Ovary (tissue), 10 donors: ENCODE measurements at places on chromosomes 12 and 14. TPM values are rescaled to one million over a fixed set of nuclear protein-coding genes. Genes with fewer than 3 reads are reported as not detected.

CBLN3 gene
- polyA plus RNA-seq, result 5.8 TPM

PWP1 gene
- 52.7 TPM for polyA plus RNA-seq

MIPOL1 gene
- 5.0 TPM for polyA plus RNA-seq

SIX1 gene
- 0.92 TPM for polyA plus RNA-seq

LBHD2 gene
- not detected for polyA plus RNA-seq

APOF gene
- polyA plus RNA-seq, result not detected

SCN8A gene
- polyA plus RNA-seq, result 0.43 TPM

GPR65 gene
- 2.2 TPM for polyA plus RNA-seq

KRT77 gene
- polyA plus RNA-seq, result not detected

MSI1 gene
- polyA plus RNA-seq, result 0.92 TPM

MORN3 gene
- polyA plus RNA-seq, result 0.65 TPM

- DNase-seq, result no peak
- no peak overlapping the region for H3K4me3 ChIP-seq
- no peak overlapping the region for H3K27ac ChIP-seq
- no peaks in the 10 kb centered on the region for H3K4me1 ChIP-seq
- H3K36me3 ChIP-seq, result no peaks in the 10 kb centered on the region
Observed at GRCh38 chr12:127607146-127607725, 659.7 kb upstream of the TMEM132C start.

GRCh38 chr12:59675461-59675860 is 79.6 kb downstream of the SLC16A7 start:
- no peak overlapping the region for H3K4me3 ChIP-seq
- H3K4me1 ChIP-seq, result no peaks in the 10 kb centered on the region

DNA sequence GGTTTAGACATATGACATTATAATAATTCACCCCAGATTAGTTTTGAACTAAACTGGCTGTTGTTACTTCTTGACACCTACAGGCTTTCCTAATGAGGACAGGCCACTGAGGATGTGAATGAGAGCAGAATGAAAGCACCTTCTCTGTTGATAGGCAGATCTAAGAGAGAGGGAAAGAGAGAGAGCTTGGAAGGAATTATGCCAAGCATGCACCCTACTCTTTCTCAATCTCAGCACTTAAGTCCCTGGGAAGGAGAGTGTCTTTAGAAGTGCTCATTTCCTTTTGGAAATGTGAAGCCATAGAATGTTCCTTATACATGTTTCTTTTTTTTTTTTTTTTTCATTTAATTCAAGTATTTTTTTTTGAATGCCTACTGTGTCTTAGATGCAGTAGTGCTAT is 49.0 kb downstream of the TBC1D15 start:
- no peak for DNase-seq
- no peak overlapping the region for H3K4me3 ChIP-seq
- no peaks in the 10 kb centered on the region for H3K27me3 ChIP-seq
- no peaks in the 10 kb centered on the region for H3K4me1 ChIP-seq

DNA sequence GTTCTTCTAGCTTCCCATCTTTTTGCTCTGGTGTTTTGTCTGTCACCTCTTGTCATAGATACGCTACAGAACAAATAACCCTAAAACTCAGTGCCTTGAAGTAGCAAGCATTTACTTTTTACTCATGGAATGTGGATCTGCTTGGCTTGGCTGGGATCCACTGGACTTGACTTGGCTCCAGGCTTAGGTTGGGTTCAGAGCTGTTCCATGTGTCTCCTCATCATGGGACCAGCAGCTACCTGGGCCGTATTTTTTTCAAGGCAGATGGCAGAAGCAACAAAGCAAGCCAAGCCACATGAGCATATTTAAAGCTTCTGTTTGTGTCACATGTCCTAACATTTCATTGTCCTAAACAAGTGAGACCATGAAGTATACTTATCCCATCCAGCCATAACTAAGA is 48.7 kb upstream of the ATF1 start:
- no peak overlapping the region for H3K4me3 ChIP-seq
- H3K4me1 ChIP-seq, result no peaks in the 10 kb centered on the region

DNA sequence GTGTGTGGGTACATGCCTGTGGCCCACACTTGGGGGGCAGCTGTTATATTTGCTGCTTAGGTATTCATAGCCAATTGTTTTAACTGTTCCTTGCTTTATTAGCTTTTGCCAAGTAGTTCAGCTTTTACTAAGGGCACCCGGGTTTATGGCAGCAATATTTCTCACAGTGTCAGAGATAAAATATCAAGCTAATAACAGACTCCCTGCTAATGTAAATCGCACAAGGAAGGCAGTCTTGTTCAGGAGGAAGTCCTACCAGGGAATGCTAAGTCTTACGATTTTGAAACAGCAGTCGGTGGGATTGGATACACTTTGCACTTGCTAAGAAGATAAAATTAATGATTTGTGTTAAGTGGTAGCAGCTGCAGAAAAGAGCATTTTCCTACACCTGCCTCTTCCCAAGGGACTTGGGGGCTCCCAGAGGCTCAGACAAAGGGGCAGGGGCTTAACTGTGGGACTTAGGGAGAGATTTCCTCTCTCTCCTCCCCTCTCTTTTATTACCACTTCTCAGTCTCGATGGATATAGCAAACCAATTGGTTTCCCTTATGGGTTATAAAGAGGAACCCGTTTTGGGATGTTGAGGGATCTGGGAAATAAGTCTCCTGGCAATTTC is 175.1 kb downstream of the NRXN3 start:
- H3K4me3 ChIP-seq, result no peak overlapping the region
- H3K27ac ChIP-seq, result no peak overlapping the region
- H3K27me3 ChIP-seq, result no peaks in the 10 kb centered on the region
- no peaks in the 10 kb centered on the region for H3K4me1 ChIP-seq
- H3K36me3 ChIP-seq, result no peaks in the 10 kb centered on the region

GRCh38 chr12:125512541-125513298 is 447.5 kb downstream of the AACS start:
- no peaks in the 10 kb centered on the region for H3K36me3 ChIP-seq
- H3K27me3 ChIP-seq, result no peaks in the 10 kb centered on the region
- no peak overlapping the region for H3K27ac ChIP-seq
- no peak overlapping the region for H3K4me3 ChIP-seq
- H3K4me1 ChIP-seq, result no peaks in the 10 kb centered on the region

DNA sequence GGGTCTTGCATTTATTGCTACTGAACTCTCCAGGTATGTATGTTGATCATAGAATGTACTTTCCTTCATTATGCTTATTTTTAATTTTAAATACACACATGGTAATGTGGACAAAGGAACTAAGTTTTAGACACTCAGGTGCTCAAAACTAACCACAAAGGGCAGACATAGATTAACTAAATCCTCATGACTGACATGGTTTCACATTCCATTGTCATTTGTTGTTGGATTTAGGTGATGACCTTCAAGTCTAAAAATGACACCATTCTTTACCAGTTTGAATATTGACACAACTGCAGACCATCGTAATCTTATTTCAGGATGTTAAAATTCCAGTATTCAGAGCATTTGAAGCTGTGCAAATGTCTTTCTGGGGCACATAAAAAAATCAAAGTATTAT is 128.4 kb downstream of the BBS10 start:
- no peaks in the 10 kb centered on the region for H3K36me3 ChIP-seq
- H3K4me3 ChIP-seq, result no peak overlapping the region
- DNase-seq, result no peak

GRCh38 chr12:86331012-86331411 is 74.8 kb upstream of the MGAT4C start:
- no peak overlapping the region for H3K27ac ChIP-seq
- H3K27me3 ChIP-seq, result no peaks in the 10 kb centered on the region
- no peaks in the 10 kb centered on the region for H3K36me3 ChIP-seq
- H3K4me1 ChIP-seq, result no peaks in the 10 kb centered on the region

DNA sequence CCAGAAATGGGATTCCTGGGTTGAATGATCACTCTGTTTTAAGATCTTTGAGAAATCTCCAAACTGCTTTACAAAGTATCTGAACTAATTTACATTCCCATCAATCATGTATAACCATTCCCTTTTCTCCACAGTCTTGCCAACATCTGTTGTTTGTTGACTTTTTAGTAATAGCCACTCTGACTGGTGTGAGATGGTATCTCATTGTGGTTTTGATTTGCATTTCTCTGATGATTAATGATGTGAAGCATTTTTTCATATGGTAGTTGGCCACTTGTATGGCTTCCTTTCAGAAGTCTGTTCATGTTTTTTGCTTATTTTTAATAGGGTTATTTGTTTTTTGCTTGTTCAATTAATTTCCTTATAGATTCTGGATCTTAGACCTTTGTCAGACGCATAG is 211.8 kb upstream of the AVPR1A start:
- H3K4me3 ChIP-seq, result no peak overlapping the region
- no peaks in the 10 kb centered on the region for H3K27me3 ChIP-seq
- H3K4me1 ChIP-seq, result no peaks in the 10 kb centered on the region
- no peak for DNase-seq
- H3K36me3 ChIP-seq, result no peaks in the 10 kb centered on the region

- no peak for DNase-seq
- H3K36me3 ChIP-seq, result no peaks in the 10 kb centered on the region
- peaks cover 18% of the 10 kb centered on the region for H3K4me1 ChIP-seq
- no peak overlapping the region for H3K27ac ChIP-seq
- no peaks in the 10 kb centered on the region for H3K27me3 ChIP-seq
Observed at GRCh38 chr14:100667656-100668055, 59.0 kb upstream of the DLK1 start.

- no peaks in the 10 kb centered on the region for H3K27me3 ChIP-seq
- no peak overlapping the region for H3K27ac ChIP-seq
- no peak for DNase-seq
- H3K4me3 ChIP-seq, result no peak overlapping the region
Observed at GRCh38 chr12:96242597-96242996, 48.4 kb downstream of the ELK3 start.

DNA sequence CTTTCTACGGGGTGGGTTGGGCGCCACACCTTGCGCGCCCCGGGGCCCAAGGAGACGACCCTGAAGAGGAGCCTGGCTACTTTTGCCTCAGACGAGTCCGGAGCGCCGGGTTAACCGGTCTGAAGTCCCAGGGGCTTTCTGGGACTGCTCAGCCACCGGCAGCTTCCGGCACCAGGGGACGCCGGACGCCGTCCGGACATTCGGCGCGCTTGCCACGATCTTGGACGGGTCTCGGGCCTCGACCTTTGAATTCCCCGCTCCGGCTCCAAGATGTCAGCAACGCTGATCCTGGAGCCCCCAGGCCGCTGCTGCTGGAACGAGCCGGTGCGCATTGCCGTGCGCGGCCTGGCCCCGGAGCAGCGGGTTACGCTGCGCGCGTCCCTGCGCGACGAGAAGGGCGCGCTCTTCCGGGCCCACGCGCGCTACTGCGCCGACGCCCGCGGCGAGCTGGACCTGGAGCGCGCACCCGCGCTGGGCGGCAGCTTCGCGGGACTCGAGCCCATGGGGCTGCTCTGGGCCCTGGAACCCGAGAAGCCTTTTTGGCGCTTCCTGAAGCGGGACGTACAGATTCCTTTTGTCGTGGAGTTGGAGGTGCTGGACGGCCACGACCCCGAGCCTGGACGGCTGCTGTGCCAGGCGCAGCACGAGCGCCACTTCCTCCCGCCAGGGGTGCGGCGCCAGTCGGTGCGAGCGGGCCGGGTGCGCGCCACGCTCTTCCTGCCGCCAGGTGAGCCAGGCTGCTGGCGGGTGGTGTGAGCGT is at the start of gene ACOT4:
Gene ACOT4, plus strand, starts transcription at position 184 of the 760 bp plus-strand sequence. Its CDS starts 87 bp downstream, at position 271.
- peaks cover 4% of the 10 kb centered on the region for H3K4me1 ChIP-seq
- H3K27ac ChIP-seq, result no peak within 1 kb of the TSS
- no peaks in the 10 kb centered on the region for H3K36me3 ChIP-seq
- H3K4me3 ChIP-seq, result peak within 1 kb of the TSS; percentile 48
